ENCODE measurements at places on chromosomes 7 and 10.

DNA sequence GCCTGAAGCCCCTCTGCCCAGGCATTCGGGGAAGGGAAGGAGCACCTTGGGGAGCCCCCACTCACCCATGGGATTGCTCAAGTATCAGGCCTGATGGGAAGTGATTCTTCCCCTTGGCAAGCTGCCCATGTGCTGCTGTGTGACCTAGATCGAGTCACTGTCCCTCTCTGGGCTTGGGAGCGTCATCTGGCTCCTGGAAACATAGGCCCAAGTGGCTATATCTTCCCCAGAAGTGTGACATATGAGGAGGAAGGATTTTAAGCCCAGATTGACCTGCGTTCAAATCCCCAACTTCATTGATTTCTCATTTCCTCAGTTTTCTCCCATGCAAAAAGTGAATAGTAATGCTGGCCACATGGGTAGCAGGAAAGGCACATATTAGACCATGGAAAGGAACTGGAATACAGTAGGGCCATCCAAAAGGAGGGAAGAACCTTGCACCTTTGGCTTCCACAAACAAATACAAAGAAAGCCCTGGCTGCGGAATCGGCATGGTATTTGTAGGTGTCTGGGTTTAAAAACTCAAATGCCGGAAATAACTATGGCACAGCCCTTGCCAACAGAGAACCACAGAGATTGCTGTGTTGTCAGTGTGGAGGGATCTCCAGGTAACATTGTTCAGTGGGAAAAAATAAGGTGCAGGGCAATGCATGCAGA, 169.5 kb upstream of the ZMIZ1 start:
- DNase-seq, result no peak

- DNase-seq, result no peak
Observed at GRCh38 chr7:147296201-147296600, 1179.6 kb downstream of the CNTNAP2 start.

DNA sequence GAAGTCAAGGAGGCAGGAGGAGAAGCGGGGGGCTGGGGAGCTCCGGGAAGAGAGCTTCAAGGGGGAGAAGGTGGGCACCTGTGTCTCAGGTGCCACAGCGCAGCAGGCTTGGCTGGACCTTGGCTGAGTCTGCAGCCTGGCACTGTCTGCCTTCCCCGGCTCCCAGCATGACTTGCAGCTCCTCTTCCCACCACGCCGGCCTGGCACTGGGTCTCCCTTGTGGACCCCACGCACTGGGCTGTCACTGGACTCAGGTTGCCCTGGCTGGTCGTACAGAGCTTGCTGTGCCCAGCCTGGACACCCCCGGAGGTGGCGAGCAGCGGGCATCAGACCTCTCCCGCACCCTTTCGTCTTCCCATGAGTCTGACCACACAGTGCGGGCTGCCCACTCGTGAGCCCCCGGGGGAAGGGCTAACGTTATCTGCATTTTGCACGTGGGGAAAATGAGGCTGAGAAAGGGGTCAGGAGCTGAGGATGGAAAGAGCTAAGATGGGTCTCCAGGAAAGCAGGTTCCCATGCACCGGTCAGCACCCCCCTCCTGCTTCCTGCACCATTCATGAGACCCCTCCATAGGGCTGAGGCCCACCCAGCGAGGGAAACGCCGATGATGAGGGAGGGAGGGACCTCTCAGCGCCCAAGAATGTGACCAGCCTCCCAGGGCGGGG, 40.3 kb upstream of the PSMG3 start:
- no peak for DNase-seq

DNA sequence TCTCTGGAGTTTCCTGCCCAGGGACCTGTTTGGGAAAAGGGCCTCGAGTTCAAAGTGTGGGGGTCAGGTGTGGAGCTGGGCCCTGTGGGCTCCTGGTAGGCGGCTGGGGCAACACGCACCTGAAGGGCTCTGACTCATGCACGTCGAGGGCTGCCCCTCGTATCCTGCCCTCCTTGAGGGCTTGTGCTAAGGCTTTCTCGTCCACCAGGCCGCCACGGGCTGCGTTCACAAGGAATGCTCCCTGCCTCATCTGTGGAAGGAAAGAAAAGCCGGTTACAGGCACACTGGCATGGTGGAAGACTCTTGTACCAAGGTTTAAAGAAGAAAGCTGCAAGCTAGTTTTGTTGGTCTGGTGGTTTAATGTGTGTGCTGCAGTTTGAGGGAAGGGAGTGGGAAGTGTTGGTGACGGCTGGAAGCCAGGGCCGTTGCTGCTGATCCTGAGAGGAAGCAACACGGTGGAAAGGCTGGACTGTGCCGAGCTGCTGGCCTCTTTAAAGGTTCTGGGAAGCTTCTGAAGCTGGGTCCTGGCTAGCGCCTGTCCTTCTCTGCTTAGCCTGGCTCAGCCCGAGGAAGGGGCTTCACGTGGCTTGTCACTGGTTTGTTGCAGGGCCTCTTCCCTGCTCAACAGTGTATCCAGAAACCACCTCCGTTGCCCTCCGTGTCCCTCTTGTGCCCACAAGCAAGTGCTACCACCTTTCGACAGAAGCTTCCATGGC, 52.0 kb downstream of the ZRANB1 start:
- DNase-seq, result peak; percentile 16

DNA sequence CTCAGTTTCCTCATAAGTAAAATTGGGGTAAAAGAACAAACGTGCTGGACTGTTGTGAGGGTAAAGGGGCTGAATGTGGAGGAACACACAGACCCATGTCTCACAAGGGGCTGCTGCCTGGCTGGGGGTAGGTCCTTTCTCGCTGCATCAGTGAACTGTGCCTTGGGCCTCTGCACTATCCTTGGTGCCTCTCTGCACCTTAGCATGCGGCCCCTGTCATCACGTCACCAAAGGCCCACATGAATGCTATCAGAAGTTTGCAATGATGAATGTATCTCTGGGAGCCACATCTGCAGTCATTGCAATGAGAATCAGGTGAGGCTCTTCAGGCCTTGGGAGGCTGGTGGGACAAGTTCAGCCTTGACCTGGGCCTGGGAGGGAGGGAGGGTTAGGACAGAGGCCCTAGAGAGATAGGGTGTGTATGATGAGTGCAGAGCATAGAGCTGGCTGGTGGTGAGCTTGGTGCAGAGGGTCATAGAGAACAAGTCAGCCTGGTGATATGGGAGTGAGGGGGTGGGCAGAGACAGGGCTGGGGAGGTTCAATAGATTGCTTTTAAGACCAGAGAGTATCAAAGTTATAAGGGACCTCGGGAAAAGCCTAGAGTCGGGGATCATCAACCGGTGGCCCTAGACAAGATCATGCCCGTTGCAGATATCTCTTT, 308.4 kb downstream of the RPS24 start:
- DNase-seq, result no peak

GRCh38 chr10:85946713-85947326, 419.8 kb downstream of the GRID1 start:
- DNase-seq, result peak; percentile 48

GRCh38 chr10:6778992-6779701, 199.1 kb upstream of the PRKCQ start:
- no peak for DNase-seq

- no peak for DNase-seq
Observed at GRCh38 chr7:154857728-154858681, 144.9 kb downstream of the PAXIP1 start.

DNA sequence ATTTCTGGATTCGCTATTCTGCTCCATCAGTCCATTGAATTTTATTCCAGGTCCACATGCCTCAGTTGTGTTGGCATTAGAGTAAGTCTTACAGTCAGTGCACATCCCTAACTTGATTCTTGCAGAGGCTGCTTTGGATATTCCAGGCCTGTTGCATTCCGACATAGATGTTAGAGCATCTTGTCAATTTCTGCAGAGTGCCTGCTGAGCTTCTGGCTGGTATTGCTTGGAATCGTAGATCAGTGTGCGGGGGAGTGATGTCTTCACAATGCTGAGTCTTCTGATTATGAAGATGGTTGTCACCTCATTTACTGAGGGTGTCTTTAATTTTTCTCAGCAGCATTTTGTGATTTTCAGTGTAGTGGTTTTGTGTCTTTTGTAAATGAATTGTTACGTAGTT, 45.2 kb downstream of the INPP5A start:
- no peak for DNase-seq

GRCh38 chr7:43905956-43906330, 453 bp downstream of the URGCP start:
- peak; percentile 69 for DNase-seq

DNA sequence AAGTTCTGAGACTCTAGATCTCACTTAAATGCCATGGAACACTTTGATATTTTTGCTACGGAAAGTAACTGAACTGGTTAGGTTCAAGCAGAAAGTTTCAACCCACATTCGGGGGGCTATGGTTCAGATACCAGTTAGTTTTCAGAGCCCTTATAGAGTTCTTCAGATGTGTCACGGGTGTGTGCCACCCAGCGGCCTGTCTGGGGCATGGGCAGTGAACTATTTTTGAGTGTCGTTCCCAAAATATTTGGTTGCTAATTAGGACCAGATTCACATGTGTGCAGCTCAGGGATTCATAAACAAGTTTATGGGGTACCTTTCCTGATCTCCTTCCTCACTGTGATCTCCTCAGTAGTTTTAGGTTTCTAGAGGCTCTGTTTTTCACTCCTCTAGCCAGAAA, 271.9 kb downstream of the C7orf25 start:
- DNase-seq, result no peak

DNA sequence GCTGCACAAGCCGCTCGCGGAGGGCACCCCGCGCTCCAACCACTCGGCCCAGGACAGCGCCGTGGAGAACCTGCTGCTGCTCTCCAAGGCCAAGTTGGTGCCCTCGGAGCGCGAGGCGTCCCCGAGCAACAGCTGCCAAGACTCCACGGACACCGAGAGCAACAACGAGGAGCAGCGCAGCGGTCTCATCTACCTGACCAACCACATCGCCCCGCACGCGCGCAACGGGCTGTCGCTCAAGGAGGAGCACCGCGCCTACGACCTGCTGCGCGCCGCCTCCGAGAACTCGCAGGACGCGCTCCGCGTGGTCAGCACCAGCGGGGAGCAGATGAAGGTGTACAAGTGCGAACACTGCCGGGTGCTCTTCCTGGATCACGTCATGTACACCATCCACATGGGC, 50.0 kb downstream of the FIGNL1 start:
- DNase-seq, result no peak

GRCh38 chr10:8361510-8361844, 307.0 kb downstream of the GATA3 start:
- DNase-seq, result no peak

DNA sequence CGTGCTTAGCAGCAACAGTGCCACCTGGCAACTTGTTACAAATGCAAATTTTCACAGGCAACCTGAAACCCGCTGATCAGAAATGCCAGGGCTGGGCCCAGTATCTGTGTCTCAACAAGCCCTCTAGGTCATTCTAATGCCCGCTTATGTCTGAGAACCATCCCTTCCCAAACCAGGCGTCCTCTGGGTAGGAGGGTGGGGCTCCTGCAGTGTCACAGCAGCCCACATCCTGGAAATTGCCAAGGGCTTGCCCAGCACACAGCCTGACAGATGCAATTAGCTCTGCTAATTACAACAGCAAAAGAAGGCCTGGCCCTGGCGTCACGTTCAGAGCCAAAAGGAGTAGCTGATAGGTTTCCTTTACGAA, 15.9 kb downstream of the ITPRIP start:
- DNase-seq, result no peak

- no peak for DNase-seq
Observed at GRCh38 chr7:23759671-23760391, 49.8 kb downstream of the STK31 start.

DNA sequence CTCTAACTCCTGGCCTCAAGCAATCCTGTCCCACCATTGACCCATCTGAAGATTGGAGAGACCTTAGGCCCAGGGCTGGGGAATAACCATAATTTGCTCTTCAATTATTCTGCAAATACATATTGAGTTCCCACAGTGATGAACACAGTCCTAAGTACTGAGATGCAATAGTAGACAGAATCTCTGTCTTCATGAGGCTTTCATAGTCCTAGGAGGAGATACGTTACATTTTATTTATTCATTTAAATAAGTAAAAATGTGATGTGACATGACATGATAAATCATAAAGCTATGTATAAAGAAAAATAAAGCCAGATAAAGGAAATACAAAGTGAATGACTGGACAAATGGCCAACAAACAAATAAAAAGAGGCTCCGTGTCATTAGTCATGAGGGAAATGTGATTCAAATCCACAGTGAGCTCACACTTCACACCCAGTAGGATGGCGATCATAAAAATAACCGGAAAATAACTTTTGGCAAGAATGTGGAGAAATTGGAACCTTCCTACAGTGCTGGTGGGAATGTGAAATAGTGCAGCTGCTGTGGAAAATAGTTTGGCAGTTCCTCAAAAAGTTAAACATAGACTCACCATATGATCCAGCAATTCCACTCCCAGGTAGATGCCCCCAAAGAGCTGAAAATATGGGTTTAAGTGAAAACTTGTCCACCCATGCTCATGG, 52.1 kb upstream of the JCAD start:
- DNase-seq, result no peak

DNA sequence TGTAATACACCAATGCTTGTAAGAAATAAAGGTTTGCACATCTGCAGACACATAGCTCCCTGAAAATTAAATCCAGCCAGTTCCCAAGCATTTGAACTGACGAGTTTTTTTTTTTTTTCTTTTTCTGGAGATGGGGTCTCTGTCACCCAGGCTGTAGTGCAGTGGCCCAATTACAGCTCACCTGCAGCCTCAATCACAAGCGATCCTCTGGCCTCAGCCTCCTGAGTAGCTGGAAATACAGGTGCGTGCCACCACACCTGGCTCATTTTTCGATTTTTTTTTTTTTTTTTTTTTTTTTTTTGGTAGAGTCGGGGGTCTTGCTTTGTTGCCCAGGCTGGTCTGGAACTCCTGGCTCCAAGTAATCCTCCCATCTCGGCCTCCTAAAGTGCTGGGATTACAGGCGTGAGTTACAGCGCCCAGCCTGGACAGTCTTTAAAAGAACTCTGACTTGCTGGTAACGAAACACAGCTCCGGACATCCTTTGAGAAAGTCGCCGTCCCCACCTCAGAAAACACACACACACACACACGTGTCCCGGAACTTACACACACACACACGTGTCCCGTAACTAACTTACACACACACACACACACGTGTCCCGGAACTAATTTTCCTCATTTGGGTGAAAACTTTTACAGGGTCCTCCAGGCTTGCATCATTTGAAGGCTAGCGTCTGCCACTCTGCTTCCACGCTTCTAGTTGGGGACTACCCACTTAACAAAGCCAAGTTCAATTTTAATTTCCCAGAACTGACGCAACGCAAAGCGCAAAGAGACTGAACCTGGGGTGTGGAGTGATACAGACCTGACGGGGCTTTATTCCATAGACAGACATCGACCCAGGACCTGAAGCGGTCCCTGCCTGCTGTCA, 18.6 kb downstream of the OCM2 start:
- DNase-seq, result peak; percentile 49

- DNase-seq, result no peak
Observed at GRCh38 chr10:96639899-96640298, 53.1 kb upstream of the TM9SF3 start.

DNA sequence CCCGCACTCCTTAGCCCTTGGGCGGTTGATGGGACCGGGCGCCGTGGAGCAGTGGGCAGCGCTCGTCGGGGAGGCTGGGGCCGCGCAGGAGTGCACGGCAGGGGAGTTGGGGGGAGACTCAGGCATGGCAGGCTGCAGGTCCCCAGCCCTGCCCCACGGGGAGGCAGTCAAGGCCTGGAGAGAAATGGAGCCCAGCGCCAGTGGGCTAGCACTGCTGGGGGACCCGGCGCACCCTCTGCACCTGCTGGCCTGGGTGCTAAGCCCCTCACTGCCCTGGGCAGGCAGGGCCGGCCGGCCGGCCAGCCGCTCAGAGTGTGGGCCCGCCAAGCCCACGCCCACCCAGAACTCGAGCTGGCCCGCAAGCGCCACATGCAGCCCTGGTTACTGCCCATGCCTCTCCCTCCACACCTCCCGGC, 147.2 kb upstream of the PITRM1 start:
- DNase-seq, result no peak

- no peak for DNase-seq
Observed at GRCh38 chr10:129514568-129515451, 47.8 kb downstream of the MGMT start.

GRCh38 chr10:129045599-129045998, 421.4 kb upstream of the MGMT start:
- DNase-seq, result no peak

All from GM13976 (cell line).